ENCODE measurements at places on chromosomes 12 and 14.

- DNase-seq: no peak
These were observed 7.7 kb downstream of the MVK start for GRCh38 chr12:109581334-109581691.

DNA sequence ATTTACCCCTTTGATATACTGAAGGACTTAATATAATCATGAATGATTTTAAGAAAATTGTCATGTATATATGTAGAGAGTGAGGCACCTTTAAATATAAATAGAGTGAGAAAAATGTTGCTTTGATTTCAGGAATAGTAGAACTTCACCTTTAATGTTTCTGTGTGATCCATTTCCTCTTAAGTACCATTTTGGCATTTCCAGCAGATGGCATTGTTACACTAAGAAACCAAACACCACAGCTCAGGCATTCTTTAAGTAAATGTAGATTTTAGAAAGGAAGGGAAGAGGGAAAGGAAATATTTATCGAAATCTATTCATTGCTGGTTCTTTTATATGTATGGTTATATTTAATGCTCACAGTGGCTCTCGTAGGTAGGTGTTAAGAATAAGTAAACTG, 556.7 kb upstream of the FBXO33 start:
- no peak for DNase-seq

GRCh38 chr12:19771858-19772257, 332.6 kb downstream of the AEBP2 start:
- DNase-seq: no peak

DNA sequence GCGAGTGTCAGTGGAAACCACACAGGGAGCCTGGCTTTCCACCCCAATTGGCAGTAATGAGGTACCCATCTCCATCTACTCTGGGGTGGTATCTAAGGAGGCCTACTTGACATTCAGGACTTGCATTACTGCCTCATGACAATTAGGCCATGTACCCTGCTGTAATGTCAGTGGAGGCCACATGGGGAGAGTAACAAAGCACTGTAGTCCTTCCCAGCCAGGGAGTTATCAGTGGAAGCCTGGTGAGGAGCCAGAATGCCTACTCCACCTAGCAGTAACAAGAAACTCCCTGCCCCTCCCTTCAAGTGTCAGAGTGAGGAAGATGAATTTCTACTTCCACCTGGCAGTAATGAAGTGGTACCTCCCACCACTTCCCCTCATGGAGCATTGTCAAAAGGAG, 12.5 kb downstream of the TIMM9 start:
- DNase-seq: no peak

GRCh38 chr12:76692846-76693245, 71.1 kb upstream of the ZDHHC17 start:
- DNase-seq: no peak

GRCh38 chr14:49494836-49495235, 91.3 kb downstream of the RPS29 start:
- DNase-seq: no peak

Data from left ventricle myocardium inferior (tissue), 1 donor.